ENCODE measurements at places on chromosomes 5 and 9.

DNA sequence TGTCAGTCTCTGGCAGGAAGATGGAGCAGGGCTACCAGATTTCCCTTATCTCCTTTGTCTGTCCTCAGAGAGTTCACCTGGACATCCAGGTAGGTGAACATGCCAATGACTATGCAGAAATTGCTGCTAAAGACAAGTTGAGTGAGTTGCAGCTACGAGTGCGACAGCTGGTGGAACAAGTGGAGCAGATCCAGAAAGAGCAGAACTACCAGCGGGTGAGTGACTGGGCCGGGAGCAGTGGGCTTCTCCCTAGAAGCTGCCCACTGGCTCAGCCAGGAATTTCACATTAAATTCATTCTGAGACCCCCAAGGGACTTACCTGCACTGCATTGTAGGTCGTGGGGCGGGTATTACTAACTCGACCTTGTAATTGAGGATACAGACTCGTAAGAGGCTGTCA lies 2.1 kb downstream of the TMED9 start:
- H3K4me1 ChIP-seq: peaks cover 36% of the 10 kb centered on the region
- no peak overlapping the region for H3K27ac ChIP-seq
- peaks cover 35% of the 10 kb centered on the region for H3K36me3 ChIP-seq
- peaks cover 10% of the 10 kb centered on the region for H3K27me3 ChIP-seq

- H3K27ac ChIP-seq: no peak overlapping the region
- DNase-seq: no peak
- no peak overlapping the region for H3K4me3 ChIP-seq
- no peaks in the 10 kb centered on the region for H3K4me1 ChIP-seq
These were observed 244.0 kb downstream of the GAS1 start for GRCh38 chr9:86703346-86703745.

DNA sequence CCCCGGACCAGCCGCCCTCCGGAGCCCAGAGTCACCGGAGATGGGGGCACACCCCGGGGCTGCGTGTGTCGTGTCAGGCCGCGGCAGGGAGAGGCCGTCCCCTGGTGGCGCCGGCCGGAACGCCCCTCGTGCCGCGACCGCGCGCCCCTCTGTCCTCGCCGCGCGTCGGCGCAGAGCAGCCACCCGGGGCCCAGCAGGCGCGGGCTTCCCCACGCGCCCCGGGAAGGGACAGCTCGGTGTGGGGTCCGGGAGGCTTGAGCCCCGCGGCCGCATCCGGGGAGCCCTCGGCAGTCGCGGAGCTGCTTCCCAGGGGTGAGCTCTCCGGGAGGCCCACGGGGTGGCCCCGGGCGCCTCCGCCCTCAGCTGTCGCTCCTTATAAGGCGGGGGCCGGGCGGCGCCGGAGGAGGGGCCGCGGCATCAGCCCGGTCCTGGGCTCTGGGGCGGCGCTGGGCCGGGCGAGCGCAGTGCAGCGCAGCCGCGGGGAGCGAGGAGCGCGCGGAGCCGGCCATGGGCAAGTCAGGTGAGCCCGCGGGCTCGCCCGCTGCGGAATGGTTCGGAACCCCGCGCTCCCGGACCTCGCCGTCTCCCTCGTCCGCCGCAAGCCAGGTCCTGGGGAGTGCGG lies at the start of gene GLIPR2:
Gene GLIPR2, plus strand, starts transcription at position 462 of the 622 bp plus-strand sequence. Its CDS starts 46 bp downstream, at position 508.
- H3K4me3 ChIP-seq: peak within 1 kb of the TSS; percentile 84
- H3K27ac ChIP-seq: peak within 1 kb of the TSS; percentile 88
- no peaks in the 10 kb centered on the region for H3K27me3 ChIP-seq
- H3K4me1 ChIP-seq: peaks cover 34% of the 10 kb centered on the region
- DNase-seq: peak; percentile 97

- no peak overlapping the region for H3K27ac ChIP-seq
- H3K36me3 ChIP-seq: no peaks in the 10 kb centered on the region
- H3K4me1 ChIP-seq: no peaks in the 10 kb centered on the region
- no peak for DNase-seq
- H3K4me3 ChIP-seq: no peak overlapping the region
These were observed 234.2 kb upstream of the MEF2C start for GRCh38 chr5:89117124-89117644.

GRCh38 chr5:141779503-141779973 lies 97.5 kb upstream of the ARAP3 start:
- no peak for DNase-seq
- H3K4me3 ChIP-seq: no peak overlapping the region
- no peaks in the 10 kb centered on the region for H3K4me1 ChIP-seq
- H3K27me3 ChIP-seq: no peaks in the 10 kb centered on the region
